Naive thymus-derived CD4-positive, alpha-beta T cell (primary cell): ENCODE measurements at places on chromosomes 1 and 21. TPM values are rescaled to one million over a fixed set of nuclear protein-coding genes. Genes with fewer than 3 reads are reported as not detected.

Gene NTMT2
- not detected for total RNA-seq

Gene FAM72D
- not detected for total RNA-seq

Gene SLAMF8
- 1.0 and 1.3 TPM in 2 replicates for total RNA-seq

Gene RAD54L
- total RNA-seq, result 0.94 TPM

Gene SPATA21
- total RNA-seq, result not detected

Gene AK5
- total RNA-seq, result 56.5 TPM

Gene KCNJ6
- total RNA-seq, result not detected

Gene CHODL
- total RNA-seq, result not detected in 2 replicates

Gene CA14
- total RNA-seq, result not detected

Gene CRABP2
- 0.97 and 1.0 TPM in 2 replicates for total RNA-seq

Gene ARHGEF10L
- total RNA-seq, result 0.59 TPM

Gene LCE3E
- total RNA-seq, result not detected in 2 replicates

Gene PPP1R8
- 39.5 TPM for total RNA-seq

Gene KCNA2
- total RNA-seq, result 4.1 and 4.6 TPM in 2 replicates
